Activated T-helper 9 cell treated with anti-CD3 and anti-CD28 coated beads, Interleukin-2, amount 50 U/mL, for 16 hours (primary cell): ENCODE measurements at places on chromosomes 11 and 22.

DNA sequence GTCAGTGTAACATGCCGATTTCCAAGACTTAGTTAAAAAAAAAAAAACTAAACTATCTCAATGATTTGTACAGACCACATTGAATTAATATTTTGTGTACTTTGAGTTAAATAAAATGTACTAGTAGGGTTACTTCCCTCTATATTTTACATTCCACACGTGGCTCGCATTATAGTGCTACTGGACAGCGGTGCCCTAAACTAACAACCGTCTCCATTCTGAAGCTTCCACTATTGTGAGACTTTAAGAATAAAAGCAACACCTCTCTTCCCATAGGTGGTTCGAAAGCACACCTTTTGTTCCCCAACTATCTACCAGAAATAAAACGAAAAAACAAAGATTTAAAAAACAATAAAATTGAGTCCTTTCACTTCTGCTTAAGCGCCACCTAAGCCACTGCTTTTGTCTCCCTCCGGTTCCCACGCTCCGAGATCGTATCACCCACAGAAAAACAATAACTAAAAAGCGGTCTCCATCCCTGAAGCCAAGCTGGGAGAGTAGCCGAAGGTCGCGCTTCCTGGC lies 380 bp upstream of the TTC17 start:
- no peak for DNase-seq

DNA sequence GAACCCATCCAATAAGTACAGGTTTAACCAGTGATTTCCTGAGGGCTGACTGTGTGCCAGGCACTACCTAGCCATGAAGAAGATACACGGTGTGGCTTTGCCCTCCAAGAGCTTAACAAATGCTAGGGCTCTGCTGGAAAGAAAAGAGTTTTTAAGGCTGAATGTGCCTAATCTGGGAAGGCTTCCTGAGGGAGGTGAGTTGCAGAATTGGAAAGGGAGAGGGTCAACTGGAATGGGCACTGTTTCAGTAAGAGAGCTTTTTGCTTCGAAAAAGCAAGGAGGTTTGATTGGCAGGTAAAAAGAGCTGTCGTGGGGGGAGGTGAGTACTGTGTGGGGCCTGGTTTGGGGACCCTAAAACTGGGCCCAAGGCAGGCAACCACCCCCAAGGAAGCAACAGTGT lies 2.7 kb downstream of the FAM83F start:
- DNase-seq, result no peak

- no peak for DNase-seq
Observed at GRCh38 chr22:45291061-45291930, 6.5 kb downstream of the UPK3A start.

DNA sequence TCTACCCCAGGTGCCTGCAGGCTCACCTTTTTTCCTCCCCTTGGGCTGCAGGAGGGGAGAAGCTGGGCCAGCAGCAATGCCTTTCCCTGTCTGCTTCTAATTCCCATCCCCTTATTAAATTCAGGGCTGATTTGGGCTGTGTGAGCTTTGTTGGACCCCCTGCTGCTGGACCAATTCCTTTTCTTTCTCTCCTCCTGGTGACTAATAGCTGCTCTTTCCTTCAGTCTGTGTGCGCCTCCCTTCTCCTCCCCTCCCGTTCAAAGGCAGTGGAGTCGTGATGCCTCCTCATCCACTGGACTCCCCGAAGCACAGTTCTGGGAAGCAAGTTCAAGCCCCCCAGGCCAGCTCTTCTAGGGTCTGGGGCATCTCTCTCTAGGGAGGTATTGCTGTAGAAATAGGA lies 567.9 kb upstream of the CADM1 start:
- no peak for DNase-seq

- no peak for DNase-seq
Observed at GRCh38 chr11:110782616-110783015, 70.4 kb upstream of the ARHGAP20 start.

DNA sequence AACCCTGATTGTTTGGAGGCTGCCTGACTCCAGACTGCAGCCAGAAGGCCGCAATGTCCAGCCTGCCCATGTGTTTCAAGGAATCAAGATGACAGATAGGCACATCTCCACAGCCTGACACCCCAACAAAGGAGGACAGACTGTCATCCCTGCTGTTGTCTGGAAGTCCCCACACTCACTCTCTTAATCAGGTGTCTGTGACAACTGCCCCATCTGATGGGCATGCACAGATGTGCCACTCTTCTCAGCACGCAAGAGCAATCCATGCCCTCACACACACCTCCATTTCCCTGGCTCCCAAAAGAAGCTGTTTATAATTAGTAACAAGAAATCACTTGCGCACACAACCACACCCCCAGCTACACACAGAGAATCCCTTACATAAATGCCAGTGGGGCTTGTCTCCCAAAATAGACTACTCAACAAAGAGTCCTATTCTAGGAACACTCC lies 117.6 kb downstream of the C11orf58 start:
- DNase-seq, result no peak

- DNase-seq, result no peak
Observed at GRCh38 chr22:28608546-28608945, 71.1 kb downstream of the TTC28 start.

- DNase-seq, result no peak
Observed at GRCh38 chr11:18392434-18393321, 1.7 kb upstream of the LDHA start.

DNA sequence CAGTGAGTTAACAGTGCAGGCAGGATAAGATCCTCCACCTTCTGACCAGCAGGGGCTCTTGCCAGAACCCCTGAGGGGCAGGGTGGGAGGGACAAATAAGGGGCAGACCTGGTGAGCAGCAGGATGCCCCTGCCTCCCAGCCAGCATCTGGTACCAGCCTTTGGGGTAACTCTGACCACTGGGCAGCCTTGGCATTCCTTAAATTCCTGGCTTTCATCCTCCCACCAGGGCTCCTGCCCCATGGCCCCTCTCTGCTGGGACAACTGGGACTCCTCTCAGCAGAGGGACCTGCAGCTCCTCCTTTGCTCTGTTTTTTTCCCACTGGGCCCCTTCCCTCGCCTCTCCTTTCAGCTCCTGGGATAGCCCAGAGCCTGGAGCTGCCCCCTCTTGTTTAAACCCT lies 98.0 kb upstream of the CD82 start:
- DNase-seq, result no peak

- DNase-seq, result no peak
Observed at GRCh38 chr11:95766701-95767100, 22.9 kb downstream of the FAM76B start.

- DNase-seq, result no peak
Observed at GRCh38 chr11:46913484-46913883, 4.9 kb downstream of the LRP4 start.

DNA sequence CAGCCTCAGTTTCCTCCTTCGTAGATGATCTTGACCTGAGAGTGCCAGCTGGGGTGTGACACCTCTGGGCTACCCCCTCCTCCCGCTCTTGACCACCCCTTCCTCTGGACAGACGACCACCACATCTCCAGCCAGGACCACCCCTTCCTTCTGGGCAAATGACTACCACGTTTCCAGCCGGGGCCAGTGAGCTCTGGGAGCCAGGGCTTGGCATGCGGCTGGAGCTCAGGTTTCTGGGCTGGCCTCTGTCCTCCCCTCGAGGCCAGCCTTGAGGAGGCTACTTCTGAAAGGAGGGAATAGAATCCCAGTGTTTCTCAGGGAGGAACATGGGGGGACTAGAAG lies 120.9 kb downstream of the KCNQ1OT1 start:
- no peak for DNase-seq

DNA sequence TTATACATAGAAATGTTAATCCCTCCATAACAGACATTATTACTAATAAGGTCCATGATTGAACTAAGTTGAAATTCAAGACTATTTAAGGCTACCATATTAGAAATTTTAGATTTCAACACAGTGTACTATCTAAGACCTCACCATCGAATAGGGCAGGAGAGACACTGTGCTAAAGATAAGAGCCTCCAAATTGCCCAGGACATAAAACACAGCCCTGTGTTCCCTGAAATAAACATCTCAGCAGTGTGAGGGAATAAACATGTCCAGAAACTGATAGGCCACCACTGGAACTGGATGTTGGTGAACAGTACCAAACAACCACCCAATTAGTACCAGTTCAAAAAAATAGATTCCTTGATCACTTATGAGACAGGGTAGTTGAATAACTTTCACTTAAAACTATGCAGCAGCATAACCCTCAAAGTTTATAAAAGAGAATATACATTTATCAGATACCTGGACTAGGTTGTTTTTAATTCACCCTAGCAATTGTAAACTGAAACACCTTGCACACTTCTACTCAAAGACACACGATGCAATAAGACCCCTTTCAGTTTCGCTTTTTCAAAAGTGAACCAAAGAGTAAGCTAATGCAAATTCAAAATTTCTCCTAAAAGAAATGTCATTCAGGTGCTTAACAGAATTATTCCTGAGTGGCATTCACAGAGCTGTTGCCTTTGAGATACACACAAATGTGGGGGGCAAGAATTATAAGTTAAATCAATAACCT lies 34.3 kb downstream of the USP28 start:
- no peak for DNase-seq

DNA sequence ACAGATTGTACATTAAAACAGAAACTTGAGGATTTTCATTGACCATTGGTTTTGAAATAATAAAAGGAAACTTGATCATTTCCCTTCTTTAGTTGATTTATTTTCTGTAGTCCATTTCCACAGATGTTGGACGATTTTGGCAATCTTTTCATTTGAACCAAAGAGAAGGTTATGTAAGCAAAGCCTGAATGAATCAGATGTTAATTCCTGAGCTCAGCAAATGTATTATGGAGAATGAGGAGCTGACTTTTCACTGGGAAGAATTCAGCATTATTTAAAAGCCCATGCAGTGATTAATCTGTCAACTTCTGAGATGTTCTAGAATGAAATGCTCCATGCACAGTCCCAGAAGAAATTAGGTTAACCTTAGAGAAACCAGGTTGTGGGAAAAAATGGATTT lies 29.0 kb downstream of the ELMOD1 start:
- no peak for DNase-seq

- no peak for DNase-seq
Observed at GRCh38 chr11:96237766-96238266, 105.2 kb downstream of the MAML2 start.

DNA sequence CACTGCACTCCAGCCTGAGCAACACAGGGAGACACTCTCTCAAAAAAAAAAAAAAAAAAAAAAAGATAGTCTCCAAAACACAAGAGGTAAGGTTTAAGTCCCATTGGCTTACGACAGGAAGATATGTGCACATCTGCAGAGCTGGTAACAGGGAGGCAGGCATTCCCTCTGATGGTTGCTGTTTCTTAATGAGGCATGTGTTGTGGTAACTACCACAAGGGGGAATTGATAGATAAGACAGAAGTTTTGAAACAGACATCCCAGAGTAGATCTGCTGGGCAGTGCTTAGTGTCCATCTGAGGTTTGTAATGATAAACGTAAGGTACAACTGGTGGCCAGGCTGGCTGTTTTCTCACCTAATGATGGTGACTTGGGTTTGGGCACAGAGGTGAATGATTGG lies 4.7 kb downstream of the EIF1AD start:
- no peak for DNase-seq

DNA sequence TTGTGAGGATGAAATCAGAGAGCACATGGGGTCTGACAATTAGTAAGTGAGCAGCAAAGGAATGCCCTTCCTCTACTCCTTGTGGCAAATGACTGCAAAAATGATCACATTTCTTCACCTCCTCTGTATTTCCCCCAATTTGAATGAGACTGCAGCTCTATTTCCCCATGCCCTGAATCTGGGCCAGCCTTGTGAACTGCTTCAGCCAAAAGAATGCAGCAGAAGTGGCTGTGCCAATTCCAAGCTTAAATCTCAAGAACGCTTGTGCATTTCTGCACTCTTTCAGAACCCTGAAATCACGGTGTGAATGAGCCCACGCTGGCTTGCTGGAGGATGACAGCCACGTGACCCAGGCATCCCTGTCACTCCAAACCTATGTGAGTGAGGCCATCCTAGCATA lies 9.9 kb downstream of the SLC43A3 start:
- no peak for DNase-seq

GRCh38 chr11:72820439-72821139 lies 6.4 kb downstream of the ATG16L2 start:
- DNase-seq, result no peak

DNA sequence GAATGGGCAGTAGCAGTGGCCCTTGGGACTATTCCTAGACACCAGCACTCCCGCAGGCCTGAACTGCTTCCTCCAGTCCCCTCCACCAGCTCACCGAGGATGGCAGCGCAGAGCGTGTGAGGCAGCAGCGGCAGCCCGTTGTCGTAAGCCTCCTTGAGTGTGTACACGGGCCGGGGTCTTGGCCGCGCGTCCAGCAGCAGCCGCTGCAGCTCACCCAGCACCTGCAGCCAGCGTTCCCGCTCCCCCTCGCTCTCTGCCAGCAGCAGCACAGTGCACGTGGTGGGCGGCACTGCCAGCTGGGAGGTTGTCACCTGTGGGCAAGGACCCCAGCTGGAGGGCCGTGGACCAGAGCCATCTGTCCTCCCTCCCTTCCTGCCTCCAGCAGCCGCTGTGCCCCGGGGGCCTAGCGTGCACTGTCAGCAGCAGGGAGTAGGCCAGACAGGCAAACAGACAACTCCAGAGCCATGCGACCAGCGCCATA lies 13.0 kb downstream of the CDC42BPG start:
- DNase-seq, result no peak

GRCh38 chr22:17479135-17479534 lies 84.2 kb upstream of the SLC25A18 start:
- no peak for DNase-seq
